Pulmonary artery endothelial cell (primary cell): ENCODE measurements at places on chromosomes 16 and 17. TPM values are rescaled to one million over a fixed set of nuclear protein-coding genes. Genes with fewer than 3 reads are reported as not detected.

Gene HOXB7
- 0.11 and 0.59 TPM in 2 replicates for total RNA-seq

Gene DOC2A
- total RNA-seq = 0.26 and 0.49 TPM in 2 replicates

GRCh38 chr17:1705004-1705403 lies 5.2 kb downstream of the TLCD2 start:
- DNase-seq = no peak

- DNase-seq = no peak
These were observed 450.7 kb upstream of the CCL2 start for GRCh38 chr17:33804401-33804800.
